CD14-positive monocyte (primary cell): ENCODE measurements at places on chromosomes 12 and 14. TPM values are rescaled to one million over a fixed set of nuclear protein-coding genes. Genes with fewer than 3 reads are reported as not detected.

GRCh38 chr12:4285070-4285469, 11.5 kb downstream of the CCND2 start:
- H3K4me1 ChIP-seq = peaks cover 58% of the 10 kb centered on the region
- H3K27me3 ChIP-seq = no peaks in the 10 kb centered on the region
- peaks cover 21% of the 10 kb centered on the region for H3K36me3 ChIP-seq
- no peak overlapping the region for H3K27ac ChIP-seq
- H3K4me3 ChIP-seq = no peak overlapping the region

GRCh38 chr12:111076611-111077451, 156.5 kb upstream of the MYL2 start:
- no peaks in the 10 kb centered on the region for H3K4me1 ChIP-seq
- no peak for DNase-seq
- H3K27ac ChIP-seq = no peak overlapping the region
- H3K27me3 ChIP-seq = no peaks in the 10 kb centered on the region

- no peak overlapping the region for H3K27ac ChIP-seq
- no peak for DNase-seq
- no peaks in the 10 kb centered on the region for H3K36me3 ChIP-seq
Measured at GRCh38 chr12:116459916-116460663, 99.1 kb upstream of the MAP1LC3B2 start.

GRCh38 chr12:89768586-89769482, 60.2 kb upstream of the ATP2B1 start:
- no peak overlapping the region for H3K4me3 ChIP-seq
- peak; percentile 100 for DNase-seq
- no peaks in the 10 kb centered on the region for H3K36me3 ChIP-seq
- H3K4me1 ChIP-seq = peaks cover 17% of the 10 kb centered on the region
- peak overlapping the region; percentile 94 for H3K27ac ChIP-seq

- no peak overlapping the region for H3K27ac ChIP-seq
- DNase-seq = no peak
- H3K36me3 ChIP-seq = no peaks in the 10 kb centered on the region
- no peak overlapping the region for H3K4me3 ChIP-seq
Measured at GRCh38 chr12:49689237-49689636, 18.0 kb downstream of the FMNL3 start.

- no peak overlapping the region for H3K4me3 ChIP-seq
- H3K27me3 ChIP-seq = no peaks in the 10 kb centered on the region
- DNase-seq = no peak
- H3K36me3 ChIP-seq = no peaks in the 10 kb centered on the region
- no peaks in the 10 kb centered on the region for H3K4me1 ChIP-seq
- no peak overlapping the region for H3K27ac ChIP-seq
Measured at GRCh38 chr14:80567905-80568536, 356.7 kb upstream of the DIO2 start.

DNA sequence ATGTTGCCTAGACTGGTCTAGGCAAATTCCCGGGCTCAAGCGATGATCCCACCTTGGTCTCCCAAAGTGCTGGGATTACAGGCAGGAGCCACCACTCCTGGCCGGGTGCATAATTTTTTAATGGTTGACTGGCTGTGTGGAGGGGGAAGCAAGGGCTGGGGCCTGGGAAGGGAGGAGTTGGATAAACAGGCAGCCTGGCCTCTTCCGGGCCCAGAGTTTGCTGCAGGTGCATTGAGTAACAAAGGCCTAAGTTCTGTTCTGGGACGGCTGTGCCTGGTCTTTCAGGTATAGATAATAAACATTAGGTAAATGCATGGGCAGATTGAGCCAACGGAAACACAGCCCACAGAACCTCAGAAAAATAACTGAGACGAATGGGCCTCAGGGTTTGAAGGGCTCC, 191.3 kb upstream of the TBX3 start:
- no peak overlapping the region for H3K27ac ChIP-seq
- H3K27me3 ChIP-seq = no peaks in the 10 kb centered on the region
- no peaks in the 10 kb centered on the region for H3K36me3 ChIP-seq
- DNase-seq = no peak

- peaks cover 10% of the 10 kb centered on the region for H3K36me3 ChIP-seq
- peak overlapping the region; percentile 78 for H3K27ac ChIP-seq
- no peaks in the 10 kb centered on the region for H3K27me3 ChIP-seq
- H3K4me3 ChIP-seq = no peak overlapping the region
Measured at GRCh38 chr14:102629808-102630350, 37.4 kb downstream of the RCOR1 start.

DNA sequence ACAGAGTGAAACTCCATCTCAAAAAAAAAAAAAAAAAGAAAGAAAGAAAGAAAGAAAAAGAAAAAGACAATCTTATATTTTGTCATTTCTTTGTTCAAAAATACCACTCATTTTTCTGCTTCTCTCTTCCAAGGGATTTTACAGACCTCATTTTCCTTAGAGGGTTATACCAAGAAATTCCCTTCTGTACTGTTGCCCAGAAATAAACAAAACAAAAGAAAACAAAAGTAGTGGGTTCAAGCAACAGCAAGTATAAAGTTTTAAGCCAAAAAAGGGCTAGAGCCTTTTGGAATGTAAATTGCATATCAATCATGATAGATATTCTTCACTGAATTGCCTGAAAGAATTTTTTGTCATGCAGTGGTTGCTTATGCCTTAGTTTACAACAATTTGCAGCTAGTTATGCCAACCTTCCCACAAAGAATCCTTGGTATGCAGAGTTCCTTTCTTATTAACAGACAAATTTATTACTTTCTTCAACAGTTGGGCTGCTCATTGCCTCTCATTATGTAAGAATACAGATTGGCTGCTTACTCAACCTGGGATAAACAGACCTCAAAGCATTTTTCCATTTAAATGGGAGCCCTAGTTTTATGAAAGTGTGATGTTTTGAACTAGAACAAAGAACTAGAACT, 129.1 kb upstream of the PPFIA2 start:
- H3K27me3 ChIP-seq = no peaks in the 10 kb centered on the region
- DNase-seq = no peak
- no peaks in the 10 kb centered on the region for H3K36me3 ChIP-seq
- no peak overlapping the region for H3K4me3 ChIP-seq
- no peaks in the 10 kb centered on the region for H3K4me1 ChIP-seq

- H3K4me3 ChIP-seq = peak overlapping the region; percentile 67
- no peaks in the 10 kb centered on the region for H3K36me3 ChIP-seq
- no peak for DNase-seq
Measured at GRCh38 chr12:103832048-103832997, 8.7 kb downstream of the NT5DC3 start.

DNA sequence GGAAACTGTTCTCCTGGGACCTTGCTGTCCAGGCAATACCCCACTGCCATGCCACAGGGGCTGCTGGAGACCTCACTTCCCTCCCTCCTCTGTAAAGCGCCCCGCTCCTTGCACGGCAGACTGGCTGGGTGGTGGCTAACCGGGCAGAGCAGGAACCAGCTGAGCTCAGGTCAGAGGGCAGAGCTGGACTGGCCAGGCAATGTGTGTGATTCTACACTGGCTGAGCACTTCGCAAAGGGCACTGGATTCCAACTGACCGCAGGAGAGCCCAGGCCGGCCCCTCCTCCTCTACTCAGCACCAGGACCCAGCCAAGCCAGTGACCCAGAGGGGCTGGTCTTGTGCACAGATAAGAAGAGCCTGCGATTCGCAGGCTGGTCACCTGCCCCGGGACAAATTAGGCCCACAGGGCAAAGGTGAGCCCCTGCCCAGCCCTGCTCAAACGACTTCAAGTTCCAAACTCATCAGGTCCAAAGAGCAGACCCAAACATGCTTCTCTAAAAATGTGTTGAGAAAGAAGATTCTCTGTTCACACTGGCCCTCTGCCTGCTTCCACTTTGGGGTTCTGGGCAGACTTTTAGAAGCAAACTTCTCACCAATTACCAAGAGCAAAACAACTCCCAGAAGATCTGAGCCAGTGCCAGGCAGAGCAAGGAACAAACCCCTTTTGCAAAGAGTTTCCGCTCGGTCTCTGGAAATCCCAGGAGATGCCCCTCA, 54.9 kb upstream of the DIO3 start:
- no peaks in the 10 kb centered on the region for H3K36me3 ChIP-seq
- no peak overlapping the region for H3K4me3 ChIP-seq
- DNase-seq = no peak

DNA sequence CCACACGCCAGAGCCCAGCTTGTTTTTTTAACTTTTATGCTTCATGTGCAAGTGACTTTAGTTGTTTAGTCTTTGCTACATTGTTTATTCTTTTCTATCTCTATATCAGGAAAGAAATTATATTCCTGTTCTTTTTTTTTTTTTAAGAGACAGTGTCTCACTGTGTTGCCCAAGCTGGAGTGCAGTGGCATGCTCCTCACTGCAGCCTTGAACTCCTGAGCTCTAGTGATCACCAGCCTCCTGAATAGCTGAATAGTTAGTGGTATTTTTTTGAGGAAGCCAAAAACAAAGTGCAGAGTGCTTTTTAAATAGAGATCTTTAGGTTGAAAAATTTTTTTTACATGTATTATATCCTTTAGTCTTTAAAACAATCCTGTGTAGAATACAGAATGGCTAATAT, 58.2 kb downstream of the ETNK1 start:
- H3K4me1 ChIP-seq = peaks cover 60% of the 10 kb centered on the region
- peaks cover 24% of the 10 kb centered on the region for H3K36me3 ChIP-seq
- H3K4me3 ChIP-seq = no peak overlapping the region
- no peak overlapping the region for H3K27ac ChIP-seq

DNA sequence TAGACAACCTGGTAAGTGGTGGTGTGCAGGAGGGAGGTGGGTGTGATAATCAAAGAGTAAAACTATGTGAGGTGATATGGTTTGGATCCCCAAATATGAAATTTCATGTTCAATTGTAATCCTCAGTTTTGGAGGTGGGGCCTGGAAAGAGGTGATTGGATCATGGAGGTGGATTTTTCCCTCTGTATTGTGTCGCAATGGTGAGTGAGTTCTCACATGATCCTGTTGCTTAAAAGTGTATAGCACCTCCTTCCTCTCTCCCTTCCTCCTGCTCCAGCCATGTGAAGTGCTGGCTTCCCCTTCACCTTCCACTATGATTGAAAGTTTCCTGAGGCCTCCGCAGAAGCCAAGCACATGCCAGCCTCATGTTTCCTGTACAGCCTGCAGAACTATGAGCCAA, 270.2 kb upstream of the FOXG1 start:
- H3K36me3 ChIP-seq = no peaks in the 10 kb centered on the region
- H3K27ac ChIP-seq = no peak overlapping the region
- H3K4me1 ChIP-seq = no peaks in the 10 kb centered on the region
- H3K4me3 ChIP-seq = no peak overlapping the region
- no peak for DNase-seq
- no peaks in the 10 kb centered on the region for H3K27me3 ChIP-seq

GRCh38 chr12:473863-474577, 14.3 kb downstream of the B4GALNT3 start:
- H3K27ac ChIP-seq = no peak overlapping the region
- DNase-seq = no peak
- H3K36me3 ChIP-seq = no peaks in the 10 kb centered on the region
- no peaks in the 10 kb centered on the region for H3K4me1 ChIP-seq

Gene KRT4
- not detected for polyA plus RNA-seq

Gene FAR2
- polyA plus RNA-seq = 8.8 and 14.8 TPM in 2 replicates

Gene BCAT1
- polyA plus RNA-seq = 15.2 TPM

Gene KIAA0586
- polyA plus RNA-seq = 3.4 TPM

Gene FLRT2
- 0.01 TPM in 1 of 2 replicates, not detected in the other for polyA plus RNA-seq

Gene KRT6C
- polyA plus RNA-seq = not detected in 2 replicates

Gene ENDOU
- polyA plus RNA-seq = not detected

Gene COA8
- 58.1 TPM for polyA plus RNA-seq

Gene ANKRD33
- not detected for polyA plus RNA-seq

Gene TAS2R30
- not detected for polyA plus RNA-seq

Gene LRP1-AS
- 0.35 TPM for polyA plus RNA-seq

Gene CLEC6A
- 3.2 TPM for polyA plus RNA-seq

Gene TMTC2
- 3.3 TPM for polyA plus RNA-seq

Gene DAO
- not detected in 2 replicates for polyA plus RNA-seq

Gene INHBC
- not detected for polyA plus RNA-seq

Gene TTC5
- polyA plus RNA-seq = 5.7 and 6.2 TPM in 2 replicates

Gene KLRG1
- polyA plus RNA-seq = 2.3 TPM
